Lower lobe of right lung (tissue), 2 donors: ENCODE measurements at places on chromosomes 6 and 20.

DNA sequence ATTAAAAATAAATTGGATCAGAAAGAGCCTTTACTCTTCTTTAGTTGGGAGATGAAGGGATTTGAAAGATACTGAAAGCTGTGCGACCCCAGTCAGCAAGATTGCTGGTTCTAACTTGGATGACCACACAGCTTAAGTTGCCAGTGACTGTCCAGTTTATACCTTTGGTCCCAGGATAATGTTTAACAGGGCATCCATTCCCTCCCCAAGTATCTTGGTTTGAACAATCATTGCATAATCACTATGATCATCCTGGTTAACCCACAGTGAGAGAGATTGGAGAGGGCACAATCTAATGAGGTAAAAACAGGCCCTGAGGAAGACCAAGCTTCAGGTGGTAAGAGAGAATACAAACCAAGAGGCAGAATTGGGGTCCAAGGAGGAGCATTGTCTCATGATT is 798.3 kb downstream of the MAFB start:
- DNase-seq, result no peak

- peak; percentile 54 for DNase-seq
Observed at GRCh38 chr20:39268981-39269461, 306.9 kb downstream of the DHX35 start.

- DNase-seq, result no peak
Observed at GRCh38 chr6:89807581-89807980, 12.0 kb downstream of the MDN1 start.

DNA sequence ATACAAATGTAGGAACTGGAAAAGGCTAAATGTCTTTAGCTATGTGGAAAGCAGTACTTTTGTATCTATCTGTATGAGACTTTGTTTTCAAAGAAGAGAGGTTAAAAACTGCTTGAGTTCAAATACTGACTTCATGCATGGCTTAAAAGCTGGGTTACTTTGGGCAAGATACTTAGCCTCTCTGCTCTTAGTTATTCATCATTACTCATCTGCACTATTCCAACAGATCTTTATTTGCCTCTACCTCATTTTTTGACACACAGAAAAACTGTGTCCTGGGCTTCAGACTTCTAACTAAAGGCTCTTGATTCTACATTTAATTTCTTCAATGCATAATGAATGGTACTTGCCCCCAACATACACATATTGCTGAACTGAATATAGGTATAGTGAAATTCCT is 114.8 kb downstream of the DST start:
- no peak for DNase-seq

GRCh38 chr6:115071962-115072361 is 729.1 kb upstream of the HS3ST5 start:
- no peak for DNase-seq

DNA sequence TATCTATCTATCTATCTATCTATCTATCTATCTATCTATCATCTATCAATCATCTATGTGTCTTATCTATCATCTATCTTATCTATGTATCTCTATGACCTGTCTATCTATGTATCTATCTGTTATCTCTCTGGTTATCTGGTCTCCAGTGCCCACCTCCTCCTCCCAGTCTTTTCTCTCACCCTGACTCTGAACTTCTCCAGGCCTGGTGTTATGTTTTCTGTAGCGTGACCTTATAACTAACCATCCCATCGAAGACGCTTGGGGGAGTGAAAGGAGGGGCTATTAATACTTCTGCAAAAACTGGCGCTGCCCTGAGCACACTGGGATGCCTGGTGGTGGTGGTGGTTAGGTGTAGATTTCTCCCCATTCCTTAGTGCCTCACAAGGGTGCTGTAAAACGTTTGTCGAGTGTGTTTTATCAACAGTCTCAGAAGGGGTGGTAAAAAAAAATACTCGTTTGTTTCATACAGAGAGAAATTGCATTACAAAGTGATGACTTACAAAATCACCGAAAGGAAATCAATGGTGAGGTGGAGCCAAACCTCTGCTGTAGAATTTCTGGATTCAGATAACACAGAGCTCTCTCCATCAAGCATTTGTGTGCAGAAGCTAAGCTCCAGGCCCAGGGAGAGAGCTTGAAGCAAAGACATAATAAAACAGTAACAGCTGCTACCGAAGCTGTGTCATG is 156.2 kb downstream of the BCAS1 start:
- no peak for DNase-seq

DNA sequence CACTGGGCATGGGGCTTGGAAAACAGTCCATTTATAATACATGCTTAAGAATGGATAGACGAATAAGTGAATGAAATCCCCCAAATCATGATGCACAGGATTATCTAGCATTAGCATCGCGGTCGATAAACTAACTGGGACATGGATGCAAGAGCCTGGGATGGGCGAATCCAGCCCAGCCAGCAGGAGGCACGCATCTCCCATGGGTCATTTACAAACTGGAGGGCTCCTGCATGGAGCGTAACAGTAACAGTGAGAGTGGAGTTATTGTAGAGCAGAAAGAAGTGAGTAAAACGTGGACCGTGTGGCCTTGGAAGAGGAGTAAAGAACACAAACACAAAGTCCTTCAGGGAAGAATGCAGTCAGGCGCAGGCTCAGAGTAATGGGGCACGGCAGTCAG is 136.5 kb downstream of the AGPAT4 start:
- no peak for DNase-seq

DNA sequence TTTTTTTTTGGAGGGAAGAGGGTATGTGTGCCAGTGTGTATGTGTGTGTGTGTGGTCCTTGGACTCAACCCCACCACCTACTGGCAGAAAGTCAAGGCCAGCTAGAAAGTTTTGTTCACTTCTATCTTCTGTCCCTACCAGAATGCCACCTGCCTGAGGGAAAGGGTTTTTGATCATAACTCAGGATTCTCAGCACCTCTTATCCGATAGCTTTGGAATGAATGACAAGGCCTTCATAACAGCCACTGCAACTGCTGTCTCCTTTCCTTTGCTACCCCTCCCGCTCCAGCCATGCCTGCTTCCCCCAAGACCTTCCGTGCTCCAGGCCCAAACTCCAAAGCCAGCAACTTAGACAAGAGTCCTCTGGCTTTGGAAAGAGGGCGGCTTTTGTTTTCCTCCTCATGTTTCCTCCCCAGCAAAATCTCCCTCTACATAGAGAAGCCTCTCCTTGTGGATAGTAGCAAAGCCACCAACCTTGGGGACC is 18.7 kb downstream of the BTN3A1 start:
- DNase-seq, result no peak

DNA sequence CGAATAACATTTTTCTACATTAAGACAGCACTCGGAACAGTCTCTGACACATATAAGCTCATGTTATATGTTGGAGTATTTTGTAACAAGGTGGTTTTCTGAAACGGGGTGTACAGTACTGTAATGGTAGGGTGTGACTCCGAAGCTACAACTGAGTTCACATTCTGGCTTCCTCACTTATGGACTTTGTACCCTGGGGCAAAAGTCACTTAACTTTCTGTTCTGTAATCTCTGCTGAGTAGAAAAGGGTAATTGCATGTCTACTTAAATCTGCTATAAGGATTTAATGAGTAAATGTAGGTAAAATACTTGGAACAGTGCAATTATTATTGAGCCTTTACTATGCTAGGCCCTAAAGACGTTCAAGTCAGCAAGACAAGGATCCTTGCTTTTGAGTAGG is 4.7 kb upstream of the LTV1 start:
- DNase-seq, result no peak

GRCh38 chr20:17843246-17844132 is 125.1 kb downstream of the SNX5 start:
- DNase-seq, result no peak
